Fibroblast of skin of right quadriceps (primary cell): ENCODE measurements at places on chromosomes 4 and X.
A peak's percentile ranks its signal among the peaks of the same experiment; 100 is the strongest.

DNA sequence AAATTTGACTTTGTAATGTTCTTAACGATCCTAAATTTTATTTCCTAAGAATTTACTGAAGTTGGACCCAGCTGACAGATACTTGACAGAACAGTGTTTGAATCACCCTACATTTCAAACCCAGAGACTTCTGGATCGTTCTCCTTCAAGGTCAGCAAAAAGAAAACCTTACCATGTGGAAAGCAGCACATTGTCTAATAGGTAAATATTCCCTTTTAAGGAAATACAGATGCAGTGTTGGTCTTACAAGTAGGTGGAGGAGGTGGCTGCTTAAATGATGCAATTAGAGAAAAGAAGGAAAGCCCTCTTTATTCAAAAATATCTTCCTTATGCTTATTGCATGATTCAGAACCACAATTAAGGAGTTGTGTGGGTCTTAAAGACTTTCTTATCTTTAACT, 73.5 kb downstream of the RS1 start:
- DNase-seq: peak; percentile 29

DNA sequence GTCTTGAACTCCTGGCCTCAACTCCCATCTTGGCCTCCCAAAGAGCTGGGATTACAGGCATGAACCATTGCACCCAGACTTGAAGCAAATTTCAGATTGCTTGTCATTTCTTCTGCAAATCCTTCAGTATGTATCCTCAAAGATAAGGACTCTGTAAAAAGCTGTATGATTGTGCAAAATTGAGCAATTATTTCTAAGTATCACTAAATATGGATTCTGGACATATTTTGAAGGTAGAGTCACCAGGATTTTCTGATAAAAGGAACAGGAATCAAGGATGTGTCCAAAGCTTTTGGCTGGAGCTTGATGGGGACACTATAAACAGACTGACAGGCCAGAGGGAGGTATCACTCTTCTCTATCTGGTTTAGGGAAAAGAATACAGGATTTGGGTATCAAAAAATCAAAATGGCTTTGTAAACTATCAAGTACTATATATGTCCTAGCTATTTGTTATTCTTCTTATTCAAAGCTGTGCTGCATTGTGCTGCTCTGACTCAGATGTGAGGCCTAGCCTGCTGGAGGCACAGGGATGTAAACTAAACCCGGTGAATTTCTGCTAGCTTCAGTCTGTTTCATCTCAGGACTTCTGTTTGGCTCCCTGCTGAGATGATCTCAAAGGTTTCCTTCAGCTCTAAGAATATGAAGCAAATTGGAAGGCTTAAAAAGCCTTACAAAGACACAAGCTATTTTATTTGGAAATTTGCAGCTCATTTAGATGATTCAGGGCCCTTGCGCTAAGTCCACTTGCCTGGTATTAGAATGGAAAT, 8.3 kb downstream of the RPS4X start:
- peak; percentile 63 for DNase-seq

- peak; percentile 31 for DNase-seq
Measured at GRCh38 chrX:70033348-70034051, 16.2 kb downstream of the AWAT2 start.

DNA sequence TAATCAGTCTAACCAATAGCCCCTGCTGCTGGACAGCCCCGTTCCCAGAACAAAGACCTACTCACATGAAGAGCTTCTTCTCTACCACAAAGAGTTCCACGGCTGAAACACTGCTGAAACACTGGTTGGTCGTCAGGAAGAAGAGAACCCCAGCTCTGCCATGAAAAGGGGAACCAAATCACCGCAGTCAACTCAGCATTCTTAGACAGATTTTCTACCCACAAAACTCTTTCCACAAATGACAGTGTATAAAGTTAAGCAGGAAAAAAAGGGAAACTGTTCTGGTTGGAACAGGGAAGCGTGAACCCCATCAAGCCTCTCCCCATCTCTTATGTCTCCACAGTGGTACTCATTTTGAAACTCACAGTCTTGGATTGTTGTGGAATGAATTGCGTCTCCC, 57.3 kb downstream of the ABCG2 start:
- no peak for DNase-seq

DNA sequence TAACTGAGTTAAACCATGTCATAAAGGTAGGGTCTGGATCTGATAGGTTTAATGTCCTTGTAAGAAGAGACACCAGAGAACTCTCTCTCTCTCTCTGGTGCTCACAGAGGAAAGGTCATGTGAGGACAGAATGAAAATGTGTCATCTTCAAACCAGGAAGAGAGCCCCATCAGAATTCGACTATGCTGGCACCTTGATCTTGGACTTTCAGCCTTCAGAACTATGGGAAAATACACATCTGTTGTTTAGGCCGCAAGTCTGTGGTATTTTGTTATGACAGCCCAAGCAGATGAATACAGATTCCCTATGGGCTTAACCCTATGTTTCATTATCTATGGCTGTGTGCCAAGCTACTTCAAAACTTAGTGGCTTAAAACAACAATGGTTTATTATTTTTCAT, 105.5 kb upstream of the DDIT4L start:
- peak; percentile 50 for DNase-seq

- peak; percentile 90 for DNase-seq
Measured at GRCh38 chr4:168803732-168804131, 206.3 kb downstream of the CBR4 start.

DNA sequence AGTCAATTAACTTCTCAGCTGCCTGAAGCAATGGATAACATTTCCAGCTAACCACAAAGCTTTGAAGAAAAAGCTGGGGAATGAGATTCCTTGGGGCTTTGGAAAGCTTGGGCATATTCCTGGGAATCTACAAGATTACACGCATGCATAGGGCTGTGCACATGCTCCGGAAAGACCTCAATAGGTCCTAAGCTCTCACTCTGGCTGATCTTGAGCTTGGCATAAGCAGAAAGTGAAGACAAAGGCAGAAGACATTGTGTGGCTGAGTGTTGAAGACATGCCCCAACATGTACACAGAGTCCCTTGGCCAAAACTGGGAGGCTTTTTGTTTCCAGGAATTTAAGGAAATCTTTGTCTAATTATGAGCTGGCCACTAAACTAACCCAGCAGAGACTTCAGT, 31.2 kb downstream of the ATG4A start:
- DNase-seq: peak; percentile 45

DNA sequence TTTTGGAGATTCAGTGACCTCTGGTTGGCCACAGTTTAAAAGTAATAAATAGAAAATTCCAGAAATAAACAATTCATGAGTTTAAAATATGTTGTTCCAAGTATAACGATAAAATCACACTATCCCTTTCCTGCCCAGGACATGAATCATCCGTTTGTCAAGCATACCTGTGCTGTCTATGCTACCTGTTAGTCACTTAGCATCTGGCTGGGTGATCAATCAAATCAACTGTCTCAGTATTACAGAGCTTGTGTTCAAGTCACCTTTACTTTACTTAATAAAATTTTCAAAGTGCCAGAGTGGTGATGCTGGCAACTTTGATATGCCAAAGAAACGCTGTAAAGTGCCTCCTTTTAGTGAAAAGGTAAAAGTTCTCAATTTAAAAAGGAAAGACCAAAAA, 979.5 kb upstream of the NDST4 start:
- DNase-seq: no peak

- DNase-seq: peak; percentile 10
Measured at GRCh38 chrX:20693078-20693477, 426.4 kb upstream of the RPS6KA3 start.

DNA sequence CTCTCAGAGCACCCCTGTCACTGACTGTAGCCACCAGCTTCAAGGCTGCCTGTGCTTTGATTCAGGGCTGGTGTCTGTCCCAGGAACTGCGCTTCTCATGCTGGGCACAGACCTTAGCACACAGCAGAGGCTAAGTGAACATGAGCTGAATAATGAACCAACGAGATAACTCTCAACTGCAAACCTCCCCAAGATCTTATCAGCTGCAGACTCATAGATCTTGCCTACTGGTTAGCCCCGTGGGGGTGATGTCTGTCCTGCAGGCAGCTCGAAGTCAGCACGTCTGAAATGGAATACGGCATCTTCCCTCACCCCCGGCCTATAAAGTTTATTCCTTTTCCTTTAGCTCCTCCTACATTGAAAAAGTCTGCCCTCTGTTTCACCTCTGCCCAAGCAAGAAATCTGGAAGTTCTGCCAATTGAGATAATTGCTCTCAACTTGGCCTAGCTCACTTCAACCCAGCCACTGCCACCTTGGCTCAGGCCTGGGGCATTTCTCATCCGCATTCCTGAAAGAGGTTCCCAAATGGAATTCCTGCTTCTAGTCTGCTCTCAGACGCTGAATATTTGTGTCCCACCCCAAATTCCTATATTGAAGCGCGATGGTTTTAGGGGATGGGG, 73.7 kb downstream of the GATB start:
- peak; percentile 31 for DNase-seq

DNA sequence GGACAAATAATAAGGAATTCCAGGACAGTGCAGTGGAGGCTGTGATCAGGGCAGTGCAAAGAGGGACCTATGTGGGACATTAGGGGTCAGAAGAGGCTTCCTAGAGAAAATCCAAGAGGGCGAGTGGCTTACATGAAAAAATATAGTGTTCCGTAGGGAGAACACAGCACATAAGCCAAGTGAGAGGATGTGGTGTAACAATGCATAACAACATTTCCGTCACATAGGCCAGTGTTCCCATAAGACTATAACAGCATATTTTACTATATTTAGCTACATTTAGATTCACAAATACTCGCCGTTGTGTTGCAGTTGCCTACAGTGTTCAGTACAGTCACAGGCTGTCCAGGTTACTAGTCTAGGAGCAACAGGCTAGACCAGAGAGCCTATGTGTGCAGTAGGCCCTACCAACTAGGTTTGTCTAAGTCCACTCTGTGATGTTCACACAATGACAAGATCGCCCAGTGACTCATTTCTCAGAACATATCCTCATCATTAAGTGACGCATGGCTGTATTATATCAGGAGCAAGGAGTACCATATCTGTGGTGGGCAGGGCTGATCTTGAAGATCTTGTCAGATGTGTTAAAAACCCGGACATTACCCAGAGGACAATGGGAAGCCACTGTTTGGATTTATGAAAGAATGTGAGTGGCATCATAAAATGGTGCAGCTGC, 74.0 kb upstream of the TBL1X start:
- DNase-seq: no peak

GRCh38 chr4:184007891-184008290, 102.8 kb downstream of the STOX2 start:
- DNase-seq: peak; percentile 29

DNA sequence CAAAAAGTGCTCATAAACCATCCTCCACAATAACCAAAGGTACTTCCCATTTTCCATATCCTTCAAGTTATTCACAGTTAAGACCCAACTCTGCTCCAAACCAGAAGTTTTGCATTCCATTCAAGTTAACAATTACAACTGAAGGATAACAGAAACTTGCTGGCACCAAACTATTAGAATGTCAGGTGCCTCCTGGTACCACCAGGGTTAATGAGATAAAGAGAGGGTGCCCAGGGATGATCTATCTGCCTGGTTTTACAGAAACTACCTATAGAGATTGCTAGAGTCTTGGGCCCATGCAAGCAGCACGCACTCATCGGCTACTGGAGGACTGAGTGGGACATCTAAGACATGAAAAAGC, 114.6 kb downstream of the RBM47 start:
- no peak for DNase-seq

DNA sequence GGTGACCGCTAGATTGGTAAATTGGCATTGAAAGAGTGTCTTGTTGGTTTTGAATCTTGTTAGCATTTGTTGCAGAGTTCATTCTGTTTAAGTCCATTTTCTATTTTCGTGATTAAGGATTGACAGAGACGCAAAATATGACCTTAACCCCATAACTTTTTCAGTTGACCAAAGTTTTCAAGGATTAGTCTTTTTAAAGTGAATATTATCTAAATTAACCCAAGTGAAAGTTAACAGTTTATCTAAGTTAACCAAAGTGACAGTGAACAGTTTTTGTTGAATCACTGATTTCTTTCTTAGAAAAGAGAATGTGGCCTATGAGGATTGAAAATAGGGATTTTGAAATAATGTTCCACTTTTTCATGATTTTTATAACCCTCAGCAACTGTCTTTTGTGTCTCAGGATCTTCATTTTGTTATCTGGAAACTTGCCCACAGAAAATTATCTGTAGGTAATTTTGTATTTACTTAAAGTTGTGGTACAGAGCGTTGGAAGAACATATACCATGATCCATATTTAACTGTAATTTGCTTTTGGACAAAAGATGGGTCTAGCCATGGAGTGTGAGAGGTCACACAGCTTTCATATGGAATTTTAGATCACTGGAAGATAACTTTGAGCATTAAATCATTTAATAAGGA, 3.3 kb downstream of the CPEB2 start:
- DNase-seq: no peak

- DNase-seq: no peak
Measured at GRCh38 chr4:184283659-184284335, 66.1 kb upstream of the ENPP6 start.

DNA sequence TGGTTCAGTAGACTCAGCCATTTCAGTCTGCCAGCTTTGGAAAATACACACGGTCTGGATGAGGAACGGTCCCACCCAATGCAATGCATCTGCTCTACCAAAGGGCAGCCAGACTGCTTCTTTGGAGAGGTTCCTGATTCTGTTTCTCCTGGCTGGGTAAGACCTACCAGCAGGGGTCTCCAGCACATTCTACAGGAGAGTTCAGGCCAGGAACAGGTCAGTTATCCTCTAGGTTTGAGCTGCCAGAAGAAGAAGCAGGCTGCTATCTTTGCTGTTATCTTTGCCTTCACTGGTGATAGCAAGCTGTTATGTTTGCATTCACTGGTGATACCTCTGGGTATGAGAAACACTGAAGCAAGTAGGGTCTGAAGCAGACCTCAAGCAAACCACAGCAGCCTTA, 45.5 kb upstream of the PBDC1 start:
- no peak for DNase-seq

GRCh38 chr4:4609622-4610334, 67.9 kb upstream of the STX18 start:
- no peak for DNase-seq

DNA sequence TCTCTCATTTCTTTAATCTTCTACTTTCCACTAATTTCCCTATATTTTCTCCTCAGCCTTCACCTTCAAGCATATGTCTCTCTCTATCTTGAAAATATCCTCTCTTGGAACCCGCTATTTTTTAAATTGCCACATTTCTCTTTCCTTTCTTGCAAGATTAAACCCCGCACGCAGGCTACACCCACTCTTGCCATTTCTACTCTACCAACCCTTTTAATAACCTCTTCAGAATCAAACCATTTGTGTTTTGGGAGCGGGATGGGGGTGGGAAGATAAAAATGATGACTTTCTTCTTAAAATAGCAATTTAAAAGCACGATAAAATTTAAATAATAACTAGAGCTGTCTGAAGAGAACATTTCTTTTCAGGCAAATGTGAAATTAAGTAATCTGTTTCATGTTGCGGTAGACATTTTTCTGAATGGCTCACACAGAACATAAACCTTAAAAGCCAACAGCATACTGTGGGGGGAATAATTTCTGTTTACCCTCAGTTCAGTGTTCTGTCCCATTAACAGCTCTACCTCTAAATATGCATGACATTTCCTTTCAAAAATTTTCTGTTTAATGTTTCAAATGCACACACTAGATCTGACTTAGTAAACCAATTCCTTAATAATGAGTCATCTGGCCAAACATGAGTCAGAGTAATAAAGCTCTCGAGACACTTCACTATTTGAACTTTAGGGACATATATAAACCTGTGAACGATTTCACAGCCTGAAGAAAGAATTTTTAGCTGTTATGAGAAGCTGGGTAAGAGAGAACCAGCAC, 20.5 kb downstream of the ARSJ start:
- peak; percentile 99 for DNase-seq
